Activated CD4-positive, alpha-beta T cell treated with anti-CD3 and anti-CD28 coated beads, Interleukin-2, amount 10 ng/mL, durations not matched to agents 7 days and 5 days (primary cell): ENCODE measurements at places on chromosomes 16 and 17. TPM values are rescaled to one million over a fixed set of nuclear protein-coding genes. Genes with fewer than 3 reads are reported as not detected.

The PRDM7 gene
- not detected for total RNA-seq

DNA sequence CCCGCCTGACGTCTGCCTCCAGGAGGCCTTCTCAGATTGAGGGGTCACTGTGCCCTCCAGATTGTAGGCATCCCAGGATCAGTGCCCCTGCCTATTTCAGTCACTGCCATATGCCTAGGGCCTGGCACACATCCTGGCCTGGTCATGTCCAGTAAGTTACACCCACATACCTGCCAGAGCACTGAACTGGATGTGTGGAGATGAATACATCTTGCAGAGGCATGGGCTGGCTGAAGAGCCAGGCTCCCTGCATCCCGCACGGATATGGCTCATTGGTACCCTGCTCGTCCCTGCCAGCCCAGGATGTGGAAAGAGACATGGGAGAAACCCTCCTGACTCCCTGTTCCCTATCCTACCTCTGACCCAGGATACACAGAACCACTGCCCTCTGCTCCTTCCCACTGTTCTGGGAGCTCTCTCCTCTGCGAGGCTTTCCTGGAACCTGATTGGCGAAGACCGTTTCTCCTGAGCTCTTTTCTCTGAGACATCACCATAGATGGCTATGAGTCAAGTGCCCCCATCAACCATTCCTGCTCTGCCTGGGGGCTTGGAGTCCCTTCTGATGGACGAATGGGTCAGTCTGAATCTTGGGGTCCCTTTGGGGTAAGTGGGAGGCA is 40.0 kb upstream of the TAC4 start:
- H3K36me3 ChIP-seq, result no peaks in the 10 kb centered on the region
- H3K27ac ChIP-seq, result no peak overlapping the region

DNA sequence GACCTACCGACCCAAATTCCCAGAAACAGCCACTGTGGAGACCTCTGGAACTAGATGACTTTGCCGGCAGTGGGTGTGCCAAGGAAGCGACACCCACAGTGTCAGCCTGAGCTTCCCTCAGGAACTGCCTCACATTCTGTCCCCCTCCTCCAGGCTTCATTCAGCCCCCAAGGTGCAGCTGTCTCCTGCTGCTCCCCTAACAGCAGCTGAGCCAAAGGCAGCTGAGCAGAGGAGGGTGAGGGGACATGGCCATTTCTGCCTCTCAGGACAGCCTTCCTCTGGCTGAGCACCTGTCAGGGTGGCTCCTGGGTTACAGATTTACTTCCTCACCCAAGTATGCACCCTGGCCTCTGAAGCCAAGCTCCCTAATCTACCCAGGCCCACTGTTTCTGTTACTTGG is 22.1 kb upstream of the MTMR4 start:
- H3K4me1 ChIP-seq, result no peaks in the 10 kb centered on the region
- no peak overlapping the region for H3K4me3 ChIP-seq
- peaks cover 32% of the 10 kb centered on the region for H3K27me3 ChIP-seq
- DNase-seq, result no peak
- no peaks in the 10 kb centered on the region for H3K36me3 ChIP-seq

GRCh38 chr16:5006348-5007193 is 27.2 kb downstream of the NAGPA start:
- DNase-seq, result no peak
- no peak overlapping the region for H3K27ac ChIP-seq
- H3K4me1 ChIP-seq, result no peaks in the 10 kb centered on the region
- H3K27me3 ChIP-seq, result peaks cover 3% of the 10 kb centered on the region
- H3K4me3 ChIP-seq, result no peak overlapping the region

DNA sequence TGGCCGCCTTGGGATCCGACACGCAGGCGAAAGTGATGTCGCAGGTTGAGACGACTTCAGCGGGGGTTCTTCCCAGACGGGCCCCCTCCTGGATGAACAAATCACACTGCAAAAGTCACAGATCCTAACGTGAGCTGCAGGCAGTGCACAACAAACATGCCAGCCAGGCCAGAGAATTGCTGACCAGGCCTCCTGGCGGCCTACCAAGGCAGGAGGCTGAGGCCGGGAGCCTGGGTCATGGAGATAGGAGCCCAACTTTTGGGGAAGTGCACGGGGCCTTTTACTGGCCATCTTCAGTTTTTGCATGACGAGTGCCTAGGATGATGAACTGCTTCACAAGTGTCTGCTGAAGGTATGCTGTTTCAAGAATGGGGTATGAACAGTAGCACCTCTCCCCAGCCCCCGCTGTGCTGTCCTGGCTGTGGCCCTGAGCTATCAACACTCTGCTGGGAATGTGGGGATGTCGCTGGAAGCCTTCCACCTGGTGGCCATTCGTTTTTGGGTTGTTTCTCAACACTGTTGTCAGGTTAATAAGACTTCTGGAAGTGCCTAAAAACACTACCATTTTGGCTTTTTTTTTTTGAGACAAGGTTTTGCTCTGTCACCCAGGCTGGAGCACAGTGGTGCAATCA is 12.2 kb upstream of the ROGDI start:
- peaks cover 2% of the 10 kb centered on the region for H3K4me1 ChIP-seq
- no peak overlapping the region for H3K27ac ChIP-seq
- H3K4me3 ChIP-seq, result no peak overlapping the region
- H3K27me3 ChIP-seq, result no peaks in the 10 kb centered on the region

DNA sequence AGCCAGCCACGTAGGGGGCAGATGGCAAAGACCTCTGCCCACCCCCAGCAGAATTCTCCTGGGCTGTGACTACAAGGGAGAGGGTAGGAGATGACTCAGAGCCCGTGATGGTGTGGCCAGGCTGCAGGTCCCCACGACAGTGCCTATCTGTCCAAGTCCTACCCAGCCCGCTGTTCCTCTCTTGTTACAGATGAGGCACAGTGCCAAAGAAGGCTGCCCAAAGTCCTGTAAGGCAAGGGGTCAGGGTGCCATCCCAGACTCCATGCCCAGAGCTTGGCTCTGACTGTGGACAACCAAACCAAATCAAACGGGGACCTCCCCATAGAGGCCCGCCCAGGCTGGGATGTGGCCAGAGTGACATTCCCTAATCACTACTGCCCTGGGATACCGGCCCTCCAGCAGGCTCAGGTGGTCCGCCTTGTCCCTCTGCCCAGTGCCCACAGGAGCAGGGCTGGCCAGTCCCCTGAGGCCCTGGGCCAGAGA is 12.6 kb upstream of the BCAR1 start:
- no peaks in the 10 kb centered on the region for H3K36me3 ChIP-seq
- peaks cover 41% of the 10 kb centered on the region for H3K27me3 ChIP-seq
- no peak overlapping the region for H3K4me3 ChIP-seq
- H3K4me1 ChIP-seq, result peaks cover 1% of the 10 kb centered on the region
- peak overlapping the region; percentile 46 for H3K27ac ChIP-seq

- H3K27ac ChIP-seq, result peak overlapping the region; percentile 51
- peaks cover 6% of the 10 kb centered on the region for H3K36me3 ChIP-seq
- DNase-seq, result peak; percentile 55
- H3K4me1 ChIP-seq, result peaks cover 79% of the 10 kb centered on the region
- peaks cover 7% of the 10 kb centered on the region for H3K27me3 ChIP-seq
Measured at GRCh38 chr16:11361701-11362451, 16.6 kb downstream of the RMI2 start.

DNA sequence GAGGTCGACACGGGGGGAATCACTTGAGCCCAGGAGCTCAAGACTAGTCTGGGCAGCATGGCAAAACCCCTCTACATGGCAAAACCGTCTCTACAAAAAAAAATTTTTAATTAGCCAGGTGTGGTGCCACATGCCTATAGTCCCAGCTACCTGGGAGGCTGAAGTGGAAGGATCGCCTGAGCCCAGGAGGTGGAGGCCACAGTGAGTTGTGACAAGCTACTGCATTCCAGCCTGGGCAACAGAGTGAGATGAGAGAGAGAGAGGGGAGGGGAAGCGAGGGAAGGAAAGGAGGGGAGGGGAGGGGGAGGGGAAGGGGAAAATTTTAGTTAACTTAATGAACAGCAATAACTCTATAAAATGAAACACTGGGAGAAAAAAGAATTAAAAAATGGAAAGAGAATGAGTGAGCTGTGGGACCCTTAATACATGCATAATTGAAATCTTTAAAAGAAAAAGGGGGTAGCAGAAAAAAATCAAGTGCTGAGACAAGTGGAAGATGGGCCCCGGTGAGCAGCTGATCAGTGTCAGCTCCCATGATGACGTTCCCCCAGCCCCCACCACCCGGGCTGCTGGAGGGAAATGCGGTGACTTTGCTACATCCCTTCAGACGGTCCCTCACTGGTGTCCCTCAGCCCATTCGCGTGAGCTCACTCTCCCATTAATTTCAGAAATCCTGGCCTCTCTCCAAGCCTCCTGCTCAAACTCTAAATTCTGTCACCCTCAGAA is 2.7 kb downstream of the ASGR2 start:
- no peak overlapping the region for H3K27ac ChIP-seq
- H3K4me1 ChIP-seq, result peaks cover 6% of the 10 kb centered on the region
- DNase-seq, result no peak
- no peaks in the 10 kb centered on the region for H3K27me3 ChIP-seq

DNA sequence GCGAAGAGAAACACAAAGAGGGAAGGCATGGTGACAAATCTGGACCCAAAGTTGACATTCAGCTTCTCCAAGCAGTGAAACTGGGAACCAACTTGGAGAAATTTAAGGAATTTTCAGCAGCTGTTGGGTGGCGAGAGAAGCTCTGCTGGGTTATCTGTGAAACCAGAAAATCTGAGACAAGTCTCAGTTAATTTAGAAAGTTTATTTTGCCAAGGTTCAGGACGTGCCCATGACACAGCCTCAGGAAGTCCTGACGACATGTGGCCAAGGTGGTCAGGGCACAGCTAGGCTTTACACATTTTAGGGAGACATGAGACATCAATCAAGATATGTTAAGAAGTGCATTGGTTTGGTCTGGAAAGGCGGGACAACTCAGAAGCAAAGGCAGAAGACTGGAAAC is 11.2 kb upstream of the CD300LF start:
- peaks cover 25% of the 10 kb centered on the region for H3K27me3 ChIP-seq
- no peak overlapping the region for H3K4me3 ChIP-seq
- H3K36me3 ChIP-seq, result no peaks in the 10 kb centered on the region
- no peak for DNase-seq

GRCh38 chr16:30030841-30031413 is at the start of gene TLCD3B:
TLCD3B (minus strand) TSS chr16:30031271; CDS start chr16:30030527, 744 bp downstream.
- peaks cover 3% of the 10 kb centered on the region for H3K36me3 ChIP-seq
- no peak within 1 kb of the TSS for H3K27ac ChIP-seq
- H3K27me3 ChIP-seq, result peaks cover 48% of the 10 kb centered on the region
- H3K4me1 ChIP-seq, result peaks cover 17% of the 10 kb centered on the region
- no peak for DNase-seq
- no peak within 1 kb of the TSS for H3K4me3 ChIP-seq

The PHOSPHO1 gene
- not detected for total RNA-seq

The TPSD1 gene
- total RNA-seq, result not detected

The ESRP2 gene
- not detected for total RNA-seq

The ABCC1 gene
- 51.7 TPM for total RNA-seq

DNA sequence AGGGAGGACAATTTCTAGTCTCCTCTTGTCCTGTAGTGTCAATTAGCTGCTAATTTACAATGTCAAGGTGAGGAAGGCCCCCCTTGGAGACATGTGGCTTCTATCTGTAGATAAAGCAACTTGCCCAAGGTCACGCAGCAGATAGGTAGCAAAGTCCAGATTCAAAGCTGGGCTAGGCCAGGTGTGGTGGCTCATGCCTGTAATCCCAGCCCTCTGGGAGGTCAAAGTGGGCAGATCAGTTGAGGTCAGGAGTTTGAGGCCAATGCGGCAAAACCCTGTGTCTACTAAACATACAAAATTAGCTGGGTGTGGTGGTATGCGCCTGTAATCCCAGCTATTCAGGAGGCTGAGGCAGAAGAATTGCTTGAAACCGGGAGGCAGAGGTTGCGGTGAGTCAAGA is 11.1 kb downstream of the TRPV3 start:
- H3K4me3 ChIP-seq, result no peak overlapping the region
- H3K36me3 ChIP-seq, result no peaks in the 10 kb centered on the region
- no peaks in the 10 kb centered on the region for H3K27me3 ChIP-seq
- no peak for DNase-seq
- no peaks in the 10 kb centered on the region for H3K4me1 ChIP-seq

DNA sequence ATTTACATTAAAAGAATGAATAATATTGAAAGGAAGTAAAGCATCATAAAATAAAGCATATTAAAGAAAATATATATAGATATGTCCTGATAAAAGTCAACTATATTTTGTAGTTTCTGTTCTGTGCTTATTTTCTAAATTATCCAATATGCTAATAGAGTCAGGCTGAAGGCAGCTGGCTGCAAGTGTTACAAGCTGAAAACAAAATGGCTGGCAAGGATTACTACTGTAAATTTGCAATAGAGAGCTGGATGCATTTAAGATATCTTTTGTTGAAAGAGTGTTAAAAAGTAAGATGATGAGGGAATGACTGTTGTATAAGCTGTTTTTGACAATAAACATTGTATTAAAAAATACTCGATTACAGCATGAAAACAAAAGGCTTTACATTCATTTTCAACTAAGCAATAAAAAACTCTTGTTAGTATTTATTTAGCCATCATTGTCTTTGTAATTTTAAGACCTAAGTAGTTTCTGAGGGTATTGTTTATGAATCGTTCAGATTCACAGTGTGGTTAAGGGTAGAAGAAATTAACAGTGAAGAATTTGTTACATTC is 76.3 kb downstream of the TANC2 start:
- no peaks in the 10 kb centered on the region for H3K27me3 ChIP-seq
- H3K27ac ChIP-seq, result no peak overlapping the region
- DNase-seq, result no peak
- H3K4me1 ChIP-seq, result peaks cover 10% of the 10 kb centered on the region
- no peaks in the 10 kb centered on the region for H3K36me3 ChIP-seq

The GAS2L2 gene
- total RNA-seq, result not detected

The PROCA1 gene
- 5.7 TPM for total RNA-seq

- no peaks in the 10 kb centered on the region for H3K27me3 ChIP-seq
- DNase-seq, result no peak
- peaks cover 62% of the 10 kb centered on the region for H3K4me1 ChIP-seq
- peaks cover 40% of the 10 kb centered on the region for H3K36me3 ChIP-seq
Measured at GRCh38 chr17:80262775-80263244, 2.2 kb downstream of the RNF213 start.

GRCh38 chr16:19284207-19284606 is 1.3 kb upstream of the CLEC19A start:
- no peaks in the 10 kb centered on the region for H3K4me1 ChIP-seq
- H3K27me3 ChIP-seq, result no peaks in the 10 kb centered on the region

DNA sequence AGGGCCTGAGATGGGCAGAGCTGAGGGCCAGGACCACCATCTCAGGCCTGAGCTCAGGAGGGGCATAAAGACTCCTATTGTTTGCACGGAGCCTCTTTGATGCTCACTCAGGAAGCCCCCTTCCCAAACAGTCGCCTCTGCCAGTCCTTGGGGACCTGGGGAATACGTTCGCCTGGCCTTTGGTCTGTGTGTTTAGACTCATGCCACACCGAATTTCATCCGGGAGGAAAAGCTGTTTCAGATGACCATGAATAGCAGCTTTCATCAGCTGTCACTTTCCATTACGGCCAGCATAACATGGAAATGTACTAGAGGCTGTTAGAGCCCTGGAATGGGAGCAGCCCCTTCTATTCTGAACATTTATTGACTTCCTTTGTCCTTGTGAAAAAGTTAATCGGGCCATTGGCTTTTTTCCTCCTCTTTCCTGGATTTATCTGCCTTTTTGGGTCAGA is 139.0 kb downstream of the HS3ST3A1 start:
- no peak for DNase-seq
- H3K27me3 ChIP-seq, result no peaks in the 10 kb centered on the region
- no peaks in the 10 kb centered on the region for H3K36me3 ChIP-seq
- H3K4me3 ChIP-seq, result no peak overlapping the region
- no peaks in the 10 kb centered on the region for H3K4me1 ChIP-seq
- H3K27ac ChIP-seq, result no peak overlapping the region
